ENCODE measurements at places on chromosomes 4 and X.

GRCh38 chr4:77431546-77431945, 174.1 kb upstream of the CXCL13 start:
- DNase-seq = no peak

GRCh38 chr4:67380154-67380553, 165.1 kb downstream of the CENPC start:
- no peak for DNase-seq

- no peak for DNase-seq
Measured at GRCh38 chr4:139568206-139568955, 12.4 kb upstream of the SETD7 start.

DNA sequence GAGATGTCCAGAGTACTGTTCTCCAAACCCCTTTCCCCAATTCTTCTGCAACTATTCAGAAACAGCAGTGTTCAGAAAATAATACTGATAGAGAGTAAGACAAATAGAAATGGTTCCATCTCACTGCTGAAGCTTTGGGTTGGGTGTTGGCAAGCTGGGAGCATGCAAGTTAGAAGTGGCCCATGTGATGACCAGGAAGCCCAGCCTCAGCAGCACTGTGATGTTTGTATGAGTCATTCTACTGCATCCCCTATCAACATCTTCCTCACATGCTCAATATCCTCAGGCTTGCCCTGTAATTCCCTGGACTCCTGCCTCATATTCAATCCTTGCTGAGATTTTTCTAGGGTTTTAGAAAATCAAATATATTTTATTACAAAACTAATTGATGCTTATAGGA, 96.5 kb downstream of the CHRDL1 start:
- DNase-seq = no peak

DNA sequence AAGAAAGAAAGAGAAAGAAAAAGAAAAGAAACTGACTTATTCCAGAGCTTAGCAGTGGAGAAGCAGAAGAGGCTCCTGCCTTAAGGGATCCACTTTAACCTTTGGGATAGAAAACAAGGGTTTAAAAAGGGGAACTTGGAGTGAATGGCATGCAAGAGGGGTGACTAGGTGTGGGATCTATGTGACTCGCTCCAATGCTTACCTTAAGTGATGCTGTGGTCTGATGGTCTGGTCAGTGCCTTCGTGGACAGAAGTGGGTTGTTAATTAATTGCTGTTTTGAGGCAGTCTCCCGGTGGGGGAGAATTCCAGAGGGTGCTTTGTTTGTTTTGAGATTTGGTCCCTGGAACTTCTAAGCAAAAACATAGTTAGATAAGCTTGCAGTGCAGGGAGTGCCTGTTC, 21.1 kb upstream of the RHOXF1 start:
- no peak for DNase-seq

- DNase-seq = no peak
Measured at GRCh38 chrX:31099536-31100090, 27.8 kb upstream of the FTHL17 start.

- no peak for DNase-seq
Measured at GRCh38 chr4:106426069-106426468, 57.5 kb upstream of the GIMD1 start.

DNA sequence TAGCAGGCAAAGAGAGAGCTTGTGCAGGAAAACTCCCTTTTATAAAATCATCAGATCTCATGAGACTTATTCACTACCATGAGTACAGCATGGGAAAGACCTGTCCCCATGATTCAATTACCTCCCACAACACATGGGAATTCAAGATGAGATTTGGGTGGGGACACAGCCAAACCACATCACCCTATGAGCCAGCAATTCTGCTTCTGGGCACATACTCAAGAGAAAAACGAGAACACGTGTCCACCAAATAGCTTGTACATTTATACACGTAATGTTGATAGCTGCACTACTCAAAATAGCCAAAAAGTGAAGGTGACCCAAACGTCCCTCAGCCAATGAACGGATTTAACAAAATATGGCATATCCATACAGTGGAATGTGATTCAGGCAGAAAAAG, 94.5 kb upstream of the DHRSX start:
- no peak for DNase-seq
